Heart left ventricle (tissue), 16 donors: ENCODE measurements at places on chromosomes 5 and 9. TPM values are rescaled to one million over a fixed set of nuclear protein-coding genes. Genes with fewer than 3 reads are reported as not detected.
A peak's percentile ranks its signal among the peaks of the same experiment; 100 is the strongest.

MTMR12 gene
- 24.3 TPM for total RNA-seq

SPINK6 gene
- not detected for total RNA-seq

SLC6A7 gene
- not detected for total RNA-seq

DNA sequence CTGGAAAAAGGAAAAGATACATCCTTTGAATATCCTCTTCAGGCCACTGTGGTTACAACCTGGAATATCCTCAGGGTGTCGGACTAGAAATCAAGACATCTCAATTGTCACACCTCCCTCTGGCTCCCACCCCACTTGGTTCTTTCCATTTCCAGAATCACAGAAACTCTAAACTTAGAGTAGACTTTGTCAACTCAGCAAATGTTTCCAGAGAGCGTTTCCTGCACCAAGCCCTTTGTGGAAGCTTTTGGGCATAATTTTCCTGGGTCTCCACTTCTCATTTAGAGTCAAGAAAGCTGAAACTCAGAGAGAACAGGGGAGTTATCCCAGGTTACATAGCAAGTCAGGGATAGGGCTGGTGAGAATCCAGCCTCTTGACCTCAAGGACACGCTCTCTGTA is 108.8 kb downstream of the ASTN2 start:
- H3K4me1 ChIP-seq = no peaks in the 10 kb centered on the region
- DNase-seq = no peak
- H3K36me3 ChIP-seq = no peaks in the 10 kb centered on the region

DNA sequence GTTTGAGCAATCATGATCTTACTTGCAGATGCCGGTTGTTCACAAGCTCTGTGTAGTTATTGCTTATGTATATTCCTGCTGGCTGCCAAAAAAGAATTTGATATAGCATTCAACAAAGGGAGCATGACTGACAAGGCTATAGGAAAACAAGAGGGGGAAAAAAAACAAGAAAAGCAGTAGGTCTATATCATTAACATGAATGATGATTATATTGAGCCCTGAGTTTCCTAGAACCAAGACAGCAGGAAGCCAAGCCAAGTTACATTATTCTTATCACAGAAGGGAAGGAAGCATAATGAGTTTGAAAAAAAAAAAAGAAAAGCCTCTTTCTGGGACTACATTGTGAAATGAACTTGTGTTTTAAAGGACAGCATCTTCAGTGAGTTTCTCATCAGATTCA is 41.0 kb downstream of the TSTD2 start:
- H3K27ac ChIP-seq = no peak overlapping the region
- H3K27me3 ChIP-seq = no peaks in the 10 kb centered on the region
- peaks cover 22% of the 10 kb centered on the region for H3K4me1 ChIP-seq
- peaks cover 21% of the 10 kb centered on the region for H3K36me3 ChIP-seq
- no peak overlapping the region for H3K4me3 ChIP-seq
- DNase-seq = no peak

GRCh38 chr5:43037636-43038495 is 2.3 kb downstream of the ANXA2R start:
- DNase-seq = no peak
- peak overlapping the region; percentile 73 for H3K4me3 ChIP-seq
- peaks cover 17% of the 10 kb centered on the region for H3K27me3 ChIP-seq
- peaks cover 6% of the 10 kb centered on the region for H3K4me1 ChIP-seq
- H3K36me3 ChIP-seq = no peaks in the 10 kb centered on the region

GRCh38 chr9:128138001-128138400 is 10.5 kb upstream of the PTGES2 start:
- H3K27ac ChIP-seq = no peak overlapping the region
- H3K4me3 ChIP-seq = no peak overlapping the region
- H3K36me3 ChIP-seq = no peaks in the 10 kb centered on the region
- H3K4me1 ChIP-seq = no peaks in the 10 kb centered on the region
- DNase-seq = no peak

DNA sequence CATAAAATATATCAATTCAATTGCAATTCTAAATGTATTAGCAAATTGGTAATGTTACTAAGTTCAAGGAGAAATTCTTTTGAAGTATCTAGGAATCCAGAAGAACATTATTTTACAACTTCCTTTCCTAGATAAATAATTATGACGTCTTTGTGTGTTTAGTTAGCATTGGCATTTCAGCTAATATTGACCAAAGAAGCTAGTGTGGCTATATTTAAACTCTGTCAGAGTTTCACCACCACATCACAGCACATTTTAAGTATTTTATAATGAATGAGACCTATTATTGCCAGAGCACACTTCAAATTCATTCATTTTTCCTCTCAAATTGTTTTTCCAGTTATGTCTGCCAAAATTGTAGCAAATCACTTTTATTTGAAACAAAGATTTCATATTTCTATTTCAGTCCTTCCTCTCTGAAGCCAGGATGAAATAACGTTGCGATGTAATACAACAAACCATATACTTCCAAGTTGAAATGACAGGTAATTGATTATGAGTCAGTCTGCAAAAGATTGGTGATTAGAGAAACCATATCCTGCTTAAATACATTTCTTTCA is 18.9 kb downstream of the PLK2 start:
- H3K4me3 ChIP-seq = no peak overlapping the region
- H3K4me1 ChIP-seq = no peaks in the 10 kb centered on the region
- DNase-seq = no peak
- no peaks in the 10 kb centered on the region for H3K36me3 ChIP-seq
